ENCODE measurements at places on chromosomes 16 and 17. TPM values are rescaled to one million over a fixed set of nuclear protein-coding genes. Genes with fewer than 3 reads are reported as not detected.

DNA sequence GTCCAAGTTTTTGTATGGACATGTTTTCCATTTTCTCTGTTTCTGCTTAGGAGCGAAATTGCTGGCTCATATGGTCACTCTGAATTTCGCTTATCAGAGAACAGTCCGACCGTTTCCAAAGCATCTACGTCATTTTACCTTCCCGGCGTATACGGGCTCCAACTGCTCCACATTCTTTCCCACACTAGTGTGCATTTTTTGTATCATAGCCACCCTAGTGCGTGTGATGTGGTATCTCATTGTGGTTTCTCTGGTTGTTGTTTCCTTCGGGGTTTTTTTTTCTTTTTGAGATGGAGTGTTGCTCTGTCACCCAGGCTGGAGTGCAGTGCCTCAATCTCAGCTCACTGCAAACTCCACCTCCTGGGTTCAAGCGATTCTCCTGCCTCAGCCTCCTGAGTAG is 31.0 kb upstream of the BHLHA9 start:
- H3K27ac ChIP-seq: no peak overlapping the region
- no peaks in the 10 kb centered on the region for H3K27me3 ChIP-seq
- H3K36me3 ChIP-seq: no peaks in the 10 kb centered on the region
- no peak overlapping the region for H3K4me3 ChIP-seq
- H3K4me1 ChIP-seq: no peaks in the 10 kb centered on the region

DNA sequence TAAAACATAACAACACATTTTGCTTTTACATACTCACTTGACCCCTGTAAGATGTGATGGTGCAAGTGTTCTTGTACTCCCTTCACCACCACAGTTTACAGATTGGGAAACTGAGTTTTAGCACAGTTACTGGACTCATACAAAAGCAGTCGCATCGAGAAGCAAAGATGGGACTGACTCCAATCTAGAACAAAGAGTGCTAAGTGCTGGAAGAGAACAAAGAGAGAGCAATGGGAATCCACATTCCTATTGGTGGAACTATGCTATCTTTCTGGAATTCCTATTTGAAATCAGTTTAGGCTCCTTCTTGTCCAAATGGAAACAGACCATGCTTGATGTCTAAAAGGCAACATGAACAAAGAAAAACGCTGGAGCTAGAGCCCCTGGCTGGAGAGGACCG is 9.1 kb downstream of the TOM1L2 start:
- H3K4me1 ChIP-seq: no peaks in the 10 kb centered on the region
- DNase-seq: no peak
- no peaks in the 10 kb centered on the region for H3K27me3 ChIP-seq
- no peaks in the 10 kb centered on the region for H3K36me3 ChIP-seq

GRCh38 chr16:9366048-9366969 is 274.9 kb downstream of the HAPSTR1 start:
- no peaks in the 10 kb centered on the region for H3K36me3 ChIP-seq
- no peaks in the 10 kb centered on the region for H3K27me3 ChIP-seq
- no peak for DNase-seq
- no peaks in the 10 kb centered on the region for H3K4me1 ChIP-seq

GRCh38 chr16:794853-795466 is 5.6 kb downstream of the GNG13 start:
- no peak for DNase-seq
- no peaks in the 10 kb centered on the region for H3K27me3 ChIP-seq
- no peak overlapping the region for H3K4me3 ChIP-seq
- peaks cover 21% of the 10 kb centered on the region for H3K36me3 ChIP-seq
- no peaks in the 10 kb centered on the region for H3K4me1 ChIP-seq
- no peak overlapping the region for H3K27ac ChIP-seq

The FADS6 gene
- total RNA-seq: 0.94 TPM

The KCTD13 gene
- 18.3 TPM for total RNA-seq

DNA sequence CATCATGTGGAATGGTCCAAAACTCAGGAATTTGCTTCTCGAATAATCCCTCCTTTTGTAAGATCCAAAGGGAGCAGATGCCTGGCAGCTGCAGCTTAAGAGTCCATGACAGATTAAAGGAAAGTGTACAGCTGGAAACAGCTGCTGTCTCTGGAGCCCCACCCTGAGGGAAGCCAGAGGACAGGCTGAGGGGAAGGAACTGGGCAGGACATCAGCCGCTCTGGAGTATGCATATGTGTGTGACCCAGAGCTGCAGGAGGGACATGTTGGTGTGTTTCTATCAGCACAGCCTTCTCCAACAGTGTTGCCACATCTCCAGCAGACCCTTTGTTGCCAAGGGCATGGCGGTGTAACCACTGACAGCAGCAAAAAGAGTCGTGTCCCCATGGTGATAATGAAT is 46.2 kb downstream of the CYB561 start:
- H3K36me3 ChIP-seq: no peaks in the 10 kb centered on the region
- H3K4me1 ChIP-seq: no peaks in the 10 kb centered on the region
- no peak for DNase-seq
- H3K27ac ChIP-seq: no peak overlapping the region
- no peaks in the 10 kb centered on the region for H3K27me3 ChIP-seq

The CEP295NL gene
- 0.42 TPM for total RNA-seq

All from H9 (cell line).